ENCODE measurements at places on chromosomes 13 and 19. TPM values are rescaled to one million over a fixed set of nuclear protein-coding genes. Genes with fewer than 3 reads are reported as not detected.

- H3K4me1 ChIP-seq, result no peaks in the 10 kb centered on the region
- H3K27me3 ChIP-seq, result peaks cover 3% of the 10 kb centered on the region
- no peak for DNase-seq
- H3K27ac ChIP-seq, result no peak overlapping the region
- H3K36me3 ChIP-seq, result no peaks in the 10 kb centered on the region
- H3K4me3 ChIP-seq, result no peak overlapping the region
Measured at GRCh38 chr13:50396001-50396400, 380.8 kb downstream of the KCNRG start.

GRCh38 chr13:57063007-57063406, 77.7 kb upstream of the PRR20A start:
- no peaks in the 10 kb centered on the region for H3K4me1 ChIP-seq
- H3K4me3 ChIP-seq, result no peak overlapping the region
- H3K27me3 ChIP-seq, result no peaks in the 10 kb centered on the region

GRCh38 chr13:72384879-72385278, 342.6 kb downstream of the MZT1 start:
- H3K4me3 ChIP-seq, result no peak overlapping the region
- no peaks in the 10 kb centered on the region for H3K36me3 ChIP-seq
- H3K27me3 ChIP-seq, result no peaks in the 10 kb centered on the region

DNA sequence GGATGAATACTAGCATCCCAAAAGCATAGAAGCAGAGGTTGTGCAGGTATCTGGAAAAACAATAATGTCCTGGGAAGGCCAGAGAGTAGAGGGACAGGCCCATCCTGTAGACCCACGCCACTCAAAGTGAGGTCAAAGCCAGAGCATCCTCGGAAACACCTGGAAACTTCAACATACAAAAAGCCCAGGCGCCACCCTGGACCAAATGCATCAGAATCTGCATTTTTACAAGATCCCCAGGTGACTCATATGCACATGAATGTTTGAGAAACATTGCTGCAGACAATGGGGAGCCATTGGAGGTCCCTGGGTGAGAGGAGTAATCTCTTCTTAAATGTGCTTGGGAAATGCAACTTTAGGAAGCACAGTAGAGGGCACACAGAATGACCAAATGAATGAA, 684.1 kb downstream of the DIAPH3 start:
- DNase-seq, result no peak
- no peaks in the 10 kb centered on the region for H3K4me1 ChIP-seq
- H3K4me3 ChIP-seq, result no peak overlapping the region
- H3K27me3 ChIP-seq, result no peaks in the 10 kb centered on the region

GRCh38 chr19:50155520-50156109, 7.5 kb downstream of the IZUMO2 start:
- DNase-seq, result no peak
- H3K4me1 ChIP-seq, result no peaks in the 10 kb centered on the region
- H3K27ac ChIP-seq, result no peak overlapping the region
- H3K4me3 ChIP-seq, result no peak overlapping the region
- no peaks in the 10 kb centered on the region for H3K36me3 ChIP-seq

DNA sequence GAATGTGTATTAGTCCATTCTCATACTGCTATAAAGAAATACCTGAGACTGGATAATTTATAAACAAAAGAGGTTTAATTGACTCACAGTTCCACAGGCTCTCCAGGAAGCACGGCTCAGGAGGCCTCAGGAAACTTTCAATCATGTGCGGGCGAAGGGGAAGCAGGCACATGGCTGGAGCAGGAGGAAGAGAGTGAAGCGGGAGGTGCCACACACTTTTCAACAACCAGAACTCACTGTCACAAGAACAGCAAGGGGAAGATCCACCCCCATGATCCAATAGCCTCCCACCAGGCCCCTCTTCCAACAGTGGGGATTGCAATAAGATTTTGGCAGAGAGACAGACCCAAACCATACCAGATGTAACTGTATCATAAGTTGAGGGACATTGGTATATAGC, 72.7 kb downstream of the IRS2 start:
- no peaks in the 10 kb centered on the region for H3K36me3 ChIP-seq
- no peak overlapping the region for H3K27ac ChIP-seq
- no peak overlapping the region for H3K4me3 ChIP-seq
- H3K27me3 ChIP-seq, result no peaks in the 10 kb centered on the region
- no peak for DNase-seq

- no peak overlapping the region for H3K4me3 ChIP-seq
- H3K27ac ChIP-seq, result no peak overlapping the region
- DNase-seq, result no peak
- peaks cover 2% of the 10 kb centered on the region for H3K4me1 ChIP-seq
- H3K36me3 ChIP-seq, result no peaks in the 10 kb centered on the region
Measured at GRCh38 chr13:106415442-106415841, 120.0 kb downstream of the EFNB2 start.

GRCh38 chr13:113160983-113161382, 2.5 kb downstream of the PROZ start:
- H3K27ac ChIP-seq, result peak overlapping the region; percentile 75
- peaks cover 23% of the 10 kb centered on the region for H3K4me1 ChIP-seq
- H3K36me3 ChIP-seq, result no peaks in the 10 kb centered on the region

GRCh38 chr13:35157143-35157755, 215.2 kb downstream of the NBEA start:
- no peaks in the 10 kb centered on the region for H3K27me3 ChIP-seq
- H3K4me1 ChIP-seq, result peaks cover under 1% of the 10 kb centered on the region

GRCh38 chr19:16067205-16067938, 8.9 kb upstream of the TPM4 start:
- H3K4me3 ChIP-seq, result no peak overlapping the region
- H3K27me3 ChIP-seq, result no peaks in the 10 kb centered on the region
- H3K36me3 ChIP-seq, result no peaks in the 10 kb centered on the region
- H3K27ac ChIP-seq, result no peak overlapping the region

- H3K4me1 ChIP-seq, result no peaks in the 10 kb centered on the region
- no peaks in the 10 kb centered on the region for H3K27me3 ChIP-seq
- DNase-seq, result no peak
- H3K36me3 ChIP-seq, result peaks cover 12% of the 10 kb centered on the region
Measured at GRCh38 chr19:42360787-42361544, 29.1 kb downstream of the CNFN start.

DNA sequence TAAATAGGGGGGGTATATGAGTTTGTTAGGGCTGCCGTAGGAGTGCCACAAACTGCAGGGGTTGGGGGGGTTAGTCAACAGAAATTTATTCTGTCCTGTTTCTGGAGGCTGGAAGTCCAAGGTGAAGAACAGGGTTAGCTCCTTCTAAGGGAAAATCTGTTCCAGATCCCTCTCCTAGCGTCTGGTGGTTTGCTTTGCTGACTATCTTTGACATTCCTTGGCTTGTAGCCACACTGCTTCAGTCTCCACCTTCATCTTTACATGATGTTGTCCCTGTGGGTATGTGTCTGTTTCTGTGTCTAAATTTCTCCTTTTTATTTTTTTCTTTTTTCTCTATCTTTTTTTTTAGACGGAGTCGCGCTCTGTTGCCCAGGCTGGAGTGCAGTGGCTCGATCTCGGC, 8.1 kb upstream of the ICAM1 start:
- DNase-seq, result no peak
- H3K36me3 ChIP-seq, result peaks cover 19% of the 10 kb centered on the region
- H3K4me3 ChIP-seq, result no peak overlapping the region
- no peak overlapping the region for H3K27ac ChIP-seq
- peaks cover 30% of the 10 kb centered on the region for H3K4me1 ChIP-seq
- H3K27me3 ChIP-seq, result no peaks in the 10 kb centered on the region

DNA sequence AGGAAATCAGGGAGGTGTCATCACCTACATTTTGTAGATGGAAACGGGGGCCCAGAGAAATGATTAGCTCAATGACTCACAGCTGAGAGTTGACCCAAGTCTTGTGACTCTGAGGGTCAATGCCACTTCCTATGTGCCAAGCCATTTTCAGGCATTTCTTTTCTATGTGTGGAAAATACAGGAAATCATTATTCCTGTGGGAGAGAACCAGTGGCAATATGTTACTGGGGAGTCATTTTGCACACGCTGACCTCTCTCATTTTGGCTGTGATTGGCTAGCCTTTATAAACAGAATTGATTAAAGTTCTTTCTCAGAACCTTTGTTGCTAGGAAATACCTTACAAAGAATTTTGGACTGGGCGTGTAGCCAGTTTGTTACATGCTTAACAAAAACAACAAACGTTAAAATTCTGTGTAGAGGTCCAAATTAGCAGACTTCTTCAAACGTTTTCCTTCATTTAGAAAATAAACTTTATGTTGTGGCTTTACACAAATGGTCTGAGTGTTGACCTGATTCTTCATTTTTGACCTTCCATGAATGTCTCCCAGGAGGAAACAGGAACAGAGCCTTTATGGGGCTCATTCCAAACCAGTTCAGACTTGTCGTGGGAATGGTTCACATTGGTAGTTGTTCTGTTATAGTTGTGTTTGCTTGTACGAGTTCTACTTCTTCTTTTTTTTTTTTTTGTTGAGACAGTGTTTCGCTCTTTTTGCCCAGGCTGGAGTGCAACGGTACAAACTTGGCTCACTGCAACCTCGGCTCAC, 11.4 kb downstream of the PCCA start:
- H3K4me3 ChIP-seq, result no peak overlapping the region
- no peak for DNase-seq
- H3K4me1 ChIP-seq, result peaks cover 10% of the 10 kb centered on the region
- no peak overlapping the region for H3K27ac ChIP-seq

DNA sequence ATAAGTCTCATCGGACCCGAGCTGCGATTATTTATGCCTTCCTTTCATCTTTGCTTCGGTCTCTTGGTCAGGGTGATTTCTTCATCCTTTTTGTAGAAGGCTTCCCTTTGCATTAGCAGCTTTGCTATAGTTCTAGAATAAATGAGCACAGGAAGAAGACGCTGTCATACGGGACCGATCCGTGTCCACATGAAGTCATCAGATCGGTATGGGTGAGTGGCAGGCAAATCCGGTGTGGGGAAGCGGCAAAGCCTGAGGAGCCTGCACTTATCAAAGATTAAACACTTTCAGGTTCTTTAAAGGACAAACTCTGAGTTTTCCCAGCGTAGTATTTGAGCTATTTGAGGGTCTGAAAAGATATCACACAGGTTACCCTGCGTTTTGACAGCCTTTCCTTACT, 119.3 kb downstream of the IRS2 start:
- no peak overlapping the region for H3K27ac ChIP-seq
- no peak overlapping the region for H3K4me3 ChIP-seq
- DNase-seq, result no peak
- no peaks in the 10 kb centered on the region for H3K4me1 ChIP-seq
- no peaks in the 10 kb centered on the region for H3K36me3 ChIP-seq

DNA sequence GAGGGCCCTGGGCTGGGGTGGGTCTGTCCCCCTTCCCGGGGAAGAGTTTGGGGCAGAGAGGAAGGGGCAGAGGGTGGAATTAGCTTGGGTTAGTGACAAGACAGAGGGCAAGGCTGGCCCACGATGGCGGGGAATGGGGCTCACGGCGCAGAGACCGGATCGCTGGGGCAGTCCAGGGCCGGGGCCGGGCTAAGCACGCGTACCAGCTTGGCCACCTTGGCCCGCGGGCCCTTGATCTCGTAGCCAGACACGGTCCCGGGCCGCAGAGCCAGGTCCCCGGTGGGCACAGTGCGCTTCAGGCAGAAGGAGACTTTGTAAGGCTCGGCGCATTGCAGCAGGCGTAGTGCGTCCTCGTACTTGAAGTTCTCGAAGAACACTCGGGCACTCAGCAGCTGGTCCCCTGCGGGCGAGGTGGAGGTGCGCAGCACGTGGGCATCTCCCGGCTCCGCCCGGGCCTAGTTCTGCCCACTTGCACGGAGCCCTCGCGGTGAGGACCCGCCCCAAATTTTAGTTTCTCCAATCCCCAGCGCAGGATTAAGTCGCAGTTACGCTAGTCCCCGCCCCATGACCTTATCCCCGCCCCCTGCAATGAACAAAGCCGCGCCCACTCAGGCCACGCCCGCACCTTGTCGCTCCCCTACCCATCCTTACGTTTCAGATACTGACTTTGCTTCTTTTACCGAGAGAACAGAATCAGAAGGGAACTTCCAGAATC, 8.6 kb upstream of the HIPK4 start:
- H3K36me3 ChIP-seq, result no peaks in the 10 kb centered on the region
- no peak overlapping the region for H3K27ac ChIP-seq
- no peak overlapping the region for H3K4me3 ChIP-seq
- H3K27me3 ChIP-seq, result no peaks in the 10 kb centered on the region
- peaks cover 9% of the 10 kb centered on the region for H3K4me1 ChIP-seq
- DNase-seq, result peak; percentile 84

GRCh38 chr13:95588134-95588533, 35.6 kb downstream of the CLDN10 start:
- H3K4me3 ChIP-seq, result no peak overlapping the region
- no peaks in the 10 kb centered on the region for H3K4me1 ChIP-seq
- no peak for DNase-seq
- no peaks in the 10 kb centered on the region for H3K36me3 ChIP-seq

GRCh38 chr19:47824396-47824795, 2.7 kb downstream of the CRX start:
- peaks cover 13% of the 10 kb centered on the region for H3K27me3 ChIP-seq
- no peaks in the 10 kb centered on the region for H3K4me1 ChIP-seq
- H3K4me3 ChIP-seq, result no peak overlapping the region
- H3K36me3 ChIP-seq, result no peaks in the 10 kb centered on the region
- H3K27ac ChIP-seq, result no peak overlapping the region

- no peaks in the 10 kb centered on the region for H3K36me3 ChIP-seq
- no peak overlapping the region for H3K27ac ChIP-seq
- DNase-seq, result no peak
- no peak overlapping the region for H3K4me3 ChIP-seq
- no peaks in the 10 kb centered on the region for H3K4me1 ChIP-seq
- peaks cover 6% of the 10 kb centered on the region for H3K27me3 ChIP-seq
Measured at GRCh38 chr19:30487178-30487577, 115.0 kb downstream of the ZNF536 start.

DNA sequence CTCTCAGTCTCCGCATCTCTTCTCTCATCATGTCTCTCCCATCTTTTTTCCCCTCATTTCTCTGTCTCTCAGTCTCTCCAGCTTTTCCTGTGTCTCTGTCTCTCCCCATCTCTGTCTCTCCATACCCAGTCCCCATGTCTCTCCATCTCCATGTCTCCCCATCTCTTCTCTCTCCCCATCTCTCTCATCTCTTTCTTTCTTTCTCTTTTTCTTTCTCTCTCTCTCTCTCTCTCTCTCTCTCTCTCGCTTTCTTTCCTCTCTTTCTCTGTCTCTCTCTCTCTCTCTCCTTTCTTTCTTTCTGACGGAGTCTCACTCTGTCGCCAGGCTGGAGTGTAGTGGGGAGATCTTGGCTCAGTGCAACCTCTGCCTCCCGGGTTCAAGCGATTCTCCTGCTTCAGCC, 12.6 kb upstream of the NFIX start:
- peaks cover 7% of the 10 kb centered on the region for H3K27me3 ChIP-seq
- no peak for DNase-seq
- peaks cover 2% of the 10 kb centered on the region for H3K4me1 ChIP-seq
- no peaks in the 10 kb centered on the region for H3K36me3 ChIP-seq
- H3K27ac ChIP-seq, result no peak overlapping the region

- H3K27me3 ChIP-seq, result no peaks in the 10 kb centered on the region
- no peak overlapping the region for H3K27ac ChIP-seq
- DNase-seq, result no peak
- no peaks in the 10 kb centered on the region for H3K36me3 ChIP-seq
- no peaks in the 10 kb centered on the region for H3K4me1 ChIP-seq
Measured at GRCh38 chr13:53254500-53254899, 225.9 kb downstream of the OLFM4 start.

GRCh38 chr13:111267784-111268183, 52.7 kb upstream of the TEX29 start:
- no peak for DNase-seq
- H3K27ac ChIP-seq, result no peak overlapping the region
- no peaks in the 10 kb centered on the region for H3K27me3 ChIP-seq
- no peak overlapping the region for H3K4me3 ChIP-seq
- H3K36me3 ChIP-seq, result peaks cover 13% of the 10 kb centered on the region

The PABPC3 gene
- 1.9 TPM for total RNA-seq

The CCDC61 gene
- 26.9 TPM for total RNA-seq

The SIGLEC5 gene
- not detected for total RNA-seq

The DMPK gene
- 5.8 TPM for total RNA-seq

The STARD13 gene
- total RNA-seq, result not detected

The ERVK3-1 gene
- total RNA-seq, result 43.0 TPM

The ZNF793 gene
- 3.8 TPM for total RNA-seq
